ENCODE measurements at places on chromosomes 6 and 20.

DNA sequence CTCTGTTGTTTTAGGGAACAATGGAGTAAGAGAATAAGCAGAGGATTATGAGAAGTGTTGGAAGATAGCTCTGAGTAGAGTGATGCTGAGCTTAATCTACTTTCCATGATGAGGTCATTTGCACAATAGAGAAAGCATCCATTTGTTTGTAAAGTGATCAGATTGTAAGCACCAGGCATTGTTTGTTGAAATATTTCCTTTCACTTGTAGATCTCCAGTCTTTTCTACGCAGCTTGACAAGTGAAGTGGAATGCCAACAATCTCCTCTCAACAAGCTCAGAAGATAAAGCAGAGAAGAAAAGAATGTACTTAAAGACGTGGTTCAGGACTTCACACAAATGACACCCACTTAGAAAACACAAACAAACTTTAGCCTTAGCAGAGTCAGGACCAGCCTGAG is 80.1 kb upstream of the MARCKS start:
- no peak for DNase-seq

DNA sequence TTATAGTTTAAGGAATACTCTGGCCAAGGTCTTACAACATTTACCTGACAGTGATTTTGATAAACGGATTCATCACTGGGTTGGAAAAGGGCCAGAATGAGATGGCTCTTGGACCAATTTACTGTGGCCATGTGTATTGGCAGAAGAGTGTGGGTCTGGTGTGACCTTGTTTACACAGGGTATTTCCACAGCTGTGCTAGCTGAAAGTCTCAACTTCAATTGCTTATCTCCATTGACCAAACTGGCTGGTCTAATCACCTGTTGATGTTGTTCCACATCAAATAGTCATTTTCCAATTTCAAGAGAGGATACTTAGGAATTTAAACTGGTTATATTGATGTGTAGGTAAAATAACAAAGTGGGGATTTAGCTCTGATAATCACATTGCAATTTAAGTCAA is 501.6 kb upstream of the MAP3K7 start:
- DNase-seq, result no peak

- no peak for DNase-seq
Observed at GRCh38 chr20:50848846-50849673, 54.2 kb downstream of the BCAS4 start.

GRCh38 chr20:44367746-44368145 is 12.2 kb downstream of the HNF4A start:
- no peak for DNase-seq

- no peak for DNase-seq
Observed at GRCh38 chr6:142822842-142823241, 122.1 kb downstream of the HIVEP2 start.

- DNase-seq, result peak; percentile 54
Observed at GRCh38 chr6:111011360-111012142, 29.7 kb downstream of the RPF2 start.

DNA sequence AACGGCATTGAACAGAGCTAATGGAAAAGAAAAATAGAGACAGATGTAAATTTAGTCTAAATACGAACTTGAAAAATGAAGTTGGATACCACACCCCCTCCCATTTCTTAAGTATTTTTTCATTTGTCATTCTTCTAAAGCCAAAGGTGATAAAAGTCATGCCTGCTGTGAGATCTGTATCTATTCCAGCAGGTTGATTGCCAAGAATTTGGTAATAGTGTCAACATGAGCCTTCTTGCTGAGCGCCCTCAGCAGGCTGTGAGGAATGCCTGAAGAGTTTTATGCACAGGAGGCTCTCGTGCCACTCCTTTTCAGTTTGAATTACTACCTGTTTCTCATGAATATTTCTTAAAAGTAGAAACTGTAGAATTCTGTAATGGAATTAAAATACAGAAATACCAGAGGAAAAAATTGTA is 165.4 kb downstream of the QKI start:
- DNase-seq, result no peak

GRCh38 chr6:93417421-93418013 is 1.8 kb downstream of the EPHA7 start:
- no peak for DNase-seq

DNA sequence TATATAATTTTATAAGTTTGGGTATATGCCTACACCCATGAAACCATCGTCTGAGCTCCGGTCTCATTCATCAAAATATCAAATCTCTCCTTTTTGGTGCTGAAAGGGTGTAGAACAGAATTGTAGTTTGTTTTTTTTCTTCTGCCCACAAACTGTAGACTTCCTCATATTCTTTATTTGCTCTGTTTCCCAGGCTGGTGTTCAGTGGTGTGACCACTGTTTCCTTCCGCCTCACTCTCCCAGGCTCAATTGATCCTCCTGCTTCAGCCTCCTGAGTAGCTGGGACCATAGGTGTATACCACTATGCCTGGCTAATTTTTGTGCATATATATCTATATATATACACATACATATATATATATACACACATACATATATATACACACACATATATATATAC is 139.6 kb upstream of the HCRTR2 start:
- no peak for DNase-seq

- no peak for DNase-seq
Observed at GRCh38 chr6:90025523-90026061, 131.3 kb downstream of the GJA10 start.

- peak; percentile 14 for DNase-seq
Observed at GRCh38 chr6:96626759-96627364, 63.9 kb downstream of the FHL5 start.

DNA sequence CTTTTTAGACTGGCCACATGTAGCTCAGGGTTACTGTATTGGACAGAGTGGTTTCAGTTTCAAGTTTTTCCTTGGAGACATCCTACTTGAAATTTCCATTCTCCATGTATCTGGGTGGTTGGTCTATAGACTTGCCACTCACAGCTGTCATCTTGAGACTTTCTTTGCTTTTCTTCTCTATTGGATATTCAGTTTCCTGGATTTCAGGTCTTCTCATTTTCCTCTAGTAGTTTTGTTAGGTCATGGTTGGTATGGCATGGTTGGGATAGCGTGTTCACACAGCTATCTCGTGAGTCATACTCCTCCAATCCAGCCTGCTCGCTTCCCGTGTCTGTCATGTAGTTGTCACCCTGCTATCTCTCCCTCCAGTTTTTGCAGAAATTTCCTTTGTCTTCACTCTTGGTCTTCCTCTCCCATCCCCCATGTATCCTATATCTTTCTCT is 48.3 kb downstream of the PTPN1 start:
- no peak for DNase-seq

GRCh38 chr6:107115695-107116327 is 496 bp upstream of the BEND3 start:
- peak; percentile 12 for DNase-seq

- no peak for DNase-seq
Observed at GRCh38 chr6:165615636-165616035, 47.4 kb downstream of the PDE10A start.

- DNase-seq, result no peak
Observed at GRCh38 chr6:88825856-88826255, 137.6 kb downstream of the RNGTT start.

DNA sequence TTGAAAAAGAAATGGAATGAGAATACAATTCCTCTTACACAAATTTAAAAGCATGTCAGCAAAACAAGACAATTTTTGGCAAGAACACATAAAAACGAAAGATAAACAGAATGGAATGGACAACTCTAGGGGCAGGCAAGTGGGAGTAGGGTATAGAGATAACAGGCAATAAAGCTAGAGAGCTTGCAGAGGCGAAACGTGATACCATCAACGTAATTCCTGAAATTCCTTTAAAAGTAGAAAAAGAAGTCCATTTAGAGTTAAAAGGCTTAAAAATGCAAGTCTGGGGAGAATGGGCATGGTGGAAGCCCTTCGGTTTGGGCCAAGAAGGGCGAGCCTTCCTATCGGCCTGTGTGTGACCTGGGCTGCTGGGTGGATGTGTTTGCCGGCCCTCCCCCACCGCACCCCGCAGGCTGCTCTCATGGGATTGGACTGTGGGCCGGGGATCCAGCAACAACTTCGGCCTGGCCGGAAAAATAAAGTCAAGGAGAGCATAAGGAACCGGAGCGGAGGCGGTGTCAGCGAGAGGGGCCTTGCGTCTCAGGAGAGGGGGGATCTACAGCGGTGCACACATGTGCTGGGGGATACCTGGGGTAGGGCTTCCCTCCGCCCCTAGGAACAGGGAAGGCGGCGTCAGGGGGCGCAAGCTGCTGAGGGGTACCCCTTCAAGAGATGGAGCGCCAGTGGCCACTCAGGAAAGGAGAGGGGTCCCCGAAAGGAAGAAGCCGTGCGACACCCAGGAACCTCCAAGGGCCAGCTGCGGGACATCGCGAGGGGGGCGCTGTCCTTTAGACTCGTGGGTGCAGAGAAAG is 4.1 kb downstream of the TMEM239 start:
- no peak for DNase-seq

- DNase-seq, result no peak
Observed at GRCh38 chr6:100261486-100261885, 203.2 kb downstream of the SIM1 start.

DNA sequence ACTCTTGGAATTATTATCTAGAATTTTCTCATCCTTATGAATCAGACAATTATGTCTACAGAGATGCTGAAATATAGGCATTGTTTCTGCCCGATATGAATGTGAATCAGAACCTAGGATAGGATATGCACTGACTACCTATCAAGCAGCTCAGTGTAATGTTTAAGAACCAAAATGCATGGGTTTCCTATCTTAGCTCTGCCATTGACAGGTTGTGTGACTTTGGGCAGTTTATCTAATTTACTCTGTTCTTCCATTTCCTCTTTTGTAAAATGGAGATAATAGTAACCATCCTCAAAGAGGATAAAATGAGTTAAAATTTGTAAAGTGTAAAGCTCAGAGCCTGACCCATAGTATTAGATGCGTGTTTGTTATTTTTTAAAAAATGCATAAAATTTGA is 10.2 kb upstream of the AIG1 start:
- DNase-seq, result no peak

Measured in CD4-positive, alpha-beta T cell treated with Interleukin-21 for 1 hour (primary cell).